ENCODE measurements at places on chromosomes 1 and 21. TPM values are rescaled to one million over a fixed set of nuclear protein-coding genes. Genes with fewer than 3 reads are reported as not detected.

PTPN7 gene
- total RNA-seq, result not detected

CTH gene
- 1.2 TPM for total RNA-seq

GPX7 gene
- not detected for total RNA-seq

GUCA2A gene
- total RNA-seq, result not detected

MARK1 gene
- 0.22 TPM for total RNA-seq

THEMIS2 gene
- 0.65 TPM for total RNA-seq

HSPB7 gene
- total RNA-seq, result not detected
